Heart right ventricle (tissue), 16 donors: ENCODE measurements at places on chromosomes 4 and X. TPM values are rescaled to one million over a fixed set of nuclear protein-coding genes. Genes with fewer than 3 reads are reported as not detected.

GRCh38 chrX:74606799-74607198 lies 7.6 kb downstream of the RLIM start:
- DNase-seq = no peak

- DNase-seq = no peak
Measured at GRCh38 chrX:72381439-72382201, 75.9 kb upstream of the CITED1 start.

GRCh38 chrX:136295380-136295779 lies 5.4 kb upstream of the ADGRG4 start:
- DNase-seq = no peak

DNA sequence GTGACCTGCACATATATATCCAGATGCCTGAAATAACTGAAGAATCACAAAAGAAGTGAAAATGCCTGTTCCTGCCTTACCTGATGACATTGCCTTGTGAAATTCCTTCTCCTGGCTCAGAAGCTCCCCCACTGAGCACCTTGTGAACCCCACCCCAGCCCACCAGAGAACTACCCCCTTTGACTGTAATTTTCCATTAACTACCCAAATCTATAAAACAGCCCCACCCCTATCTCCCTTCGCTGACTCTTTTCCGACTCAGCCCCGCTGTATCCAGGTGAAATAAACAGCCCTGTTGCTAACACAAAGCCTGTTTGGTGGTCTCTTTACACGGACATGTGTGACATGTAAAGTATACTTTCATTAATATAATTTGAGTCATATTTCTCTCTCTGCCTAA lies 320.3 kb upstream of the TECRL start:
- no peak for DNase-seq

The TAF9B gene
- polyA plus RNA-seq = 9.8 TPM

The MAGEA10 gene
- polyA plus RNA-seq = not detected
